ENCODE measurements at places on chromosomes 4 and X. TPM values are rescaled to one million over a fixed set of nuclear protein-coding genes. Genes with fewer than 3 reads are reported as not detected.
A peak's percentile ranks its signal among the peaks of the same experiment; 100 is the strongest.

- no peak for DNase-seq
These were observed 168.4 kb upstream of the NRK start for GRCh38 chrX:105653891-105654290.

- no peak for DNase-seq
These were observed 56.6 kb downstream of the SPRY1 start for GRCh38 chr4:123453061-123453680.

Gene TCP11X2
- not detected for total RNA-seq

Gene TIMM8A
- total RNA-seq = 20.0 TPM

Gene SSX4B
- total RNA-seq = not detected

DNA sequence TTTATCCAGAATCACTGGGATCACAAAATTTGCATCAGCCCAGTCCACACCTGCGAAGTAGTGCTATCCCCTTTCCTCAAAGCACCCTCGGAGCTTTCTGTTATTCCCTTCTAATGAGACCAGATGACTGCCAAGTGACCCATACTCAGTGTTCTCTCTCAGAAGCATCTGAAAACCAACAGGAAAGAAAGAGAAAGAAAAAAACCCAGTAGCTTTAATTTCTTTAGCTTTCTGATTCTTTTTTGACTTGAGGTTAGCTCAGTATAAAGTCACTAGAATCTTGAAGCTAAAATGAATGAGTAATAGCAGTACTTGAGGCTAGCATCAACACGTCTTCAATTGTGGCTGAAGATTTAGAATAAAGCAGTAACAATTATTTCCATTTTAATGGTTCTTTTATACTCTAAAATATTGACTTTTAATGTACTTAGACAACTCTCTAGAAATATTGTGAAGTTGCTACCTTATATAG, 124.4 kb downstream of the ANK2 start:
- DNase-seq = no peak

DNA sequence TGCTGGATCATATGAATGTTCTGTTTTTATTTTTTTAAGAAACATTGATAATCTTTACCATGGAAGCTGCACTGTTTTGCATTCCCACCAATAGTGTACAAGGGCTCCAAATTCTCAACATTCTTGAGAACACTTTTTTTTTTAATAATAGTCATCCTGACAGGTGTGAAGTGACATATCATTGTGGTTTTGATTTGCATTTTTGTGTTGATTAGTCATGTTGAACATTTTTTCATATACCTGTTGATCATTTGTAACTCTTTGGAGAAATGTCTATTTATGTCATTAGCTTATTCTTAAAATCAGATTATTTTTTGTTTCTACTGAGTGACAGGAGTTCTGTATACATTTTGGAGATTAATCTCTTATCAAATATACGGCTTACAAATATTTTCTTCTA, 408.5 kb downstream of the GLUD2 start:
- DNase-seq = no peak

Gene SPANXA2
- total RNA-seq = not detected

DNA sequence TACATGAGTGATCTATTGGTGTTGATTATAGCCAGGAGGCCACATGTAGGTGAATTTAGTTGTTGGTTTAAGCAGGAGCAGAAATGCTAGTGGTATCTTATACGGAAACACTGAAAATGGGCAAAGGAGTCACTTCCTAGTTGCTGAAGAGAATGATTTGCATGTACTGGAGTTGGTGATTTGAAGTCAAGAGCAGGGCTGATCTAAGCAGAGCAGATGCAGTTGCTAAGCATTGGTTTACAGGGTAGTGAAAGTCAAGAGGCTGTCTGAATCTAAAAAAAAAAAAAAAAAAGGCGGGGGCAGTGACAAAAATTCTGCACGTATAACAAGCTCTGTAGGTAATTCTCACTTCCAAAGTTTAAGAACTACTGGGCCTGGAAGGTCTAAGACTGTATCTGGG, 90.4 kb upstream of the HPRT1 start:
- DNase-seq = no peak

DNA sequence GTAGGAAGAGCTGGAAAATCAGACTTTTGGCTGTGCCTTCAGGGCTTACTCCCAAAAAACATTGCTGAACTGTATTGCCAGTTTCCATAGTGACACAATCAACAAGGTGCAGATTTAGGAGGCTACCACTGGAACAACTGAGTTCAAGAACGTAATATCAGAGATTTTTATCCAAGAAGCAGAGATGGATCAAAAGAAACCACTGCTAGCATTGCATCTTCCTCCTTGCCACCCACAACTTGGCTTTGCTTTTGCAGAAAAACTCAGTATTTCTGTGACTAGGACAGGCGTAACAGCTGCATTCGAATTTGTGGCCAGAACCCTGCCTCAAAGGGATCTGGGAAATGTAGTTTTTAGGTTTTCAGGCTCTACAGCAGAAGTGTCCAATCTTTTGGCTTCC, 27.8 kb upstream of the WDFY3 start:
- peak; percentile 10 for DNase-seq

DNA sequence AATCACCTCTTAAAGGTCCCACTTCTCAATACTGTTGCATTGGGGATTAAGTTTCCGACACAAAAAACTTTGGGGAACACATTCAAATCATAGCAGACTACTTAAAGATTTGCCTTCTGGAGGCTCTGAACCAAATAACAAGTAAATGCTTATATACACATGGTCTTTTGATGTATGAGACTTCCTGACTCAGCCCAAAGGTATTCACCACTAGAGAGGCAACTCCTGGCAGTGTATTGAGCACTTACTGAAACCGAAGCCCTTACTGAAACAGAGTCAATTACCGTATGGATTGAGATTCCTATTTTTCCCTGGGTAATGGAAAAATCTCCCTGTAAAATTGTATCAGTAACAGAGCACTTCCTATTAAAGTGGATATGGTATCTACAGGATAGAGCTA, 45.4 kb downstream of the ZCCHC13 start:
- DNase-seq = no peak

DNA sequence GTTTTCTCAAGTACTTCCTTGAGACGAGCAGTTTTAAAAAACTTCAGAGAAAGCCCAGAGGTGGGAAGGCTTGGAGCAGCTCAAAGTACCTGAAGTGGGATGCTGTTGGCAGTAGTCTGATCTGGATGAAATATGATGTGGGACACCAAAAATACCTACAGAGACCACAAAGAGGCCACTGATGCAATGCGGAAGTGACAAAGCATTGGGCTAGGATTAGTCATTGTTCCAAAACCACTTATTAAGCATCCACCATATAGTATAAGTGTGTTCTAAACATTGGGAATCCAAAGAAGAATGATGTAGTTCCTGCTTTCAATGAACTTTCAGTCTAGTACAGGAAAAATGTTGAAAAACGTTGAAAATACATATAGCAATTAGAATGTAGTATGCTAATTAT, 386.1 kb upstream of the CNKSR2 start:
- DNase-seq = no peak

DNA sequence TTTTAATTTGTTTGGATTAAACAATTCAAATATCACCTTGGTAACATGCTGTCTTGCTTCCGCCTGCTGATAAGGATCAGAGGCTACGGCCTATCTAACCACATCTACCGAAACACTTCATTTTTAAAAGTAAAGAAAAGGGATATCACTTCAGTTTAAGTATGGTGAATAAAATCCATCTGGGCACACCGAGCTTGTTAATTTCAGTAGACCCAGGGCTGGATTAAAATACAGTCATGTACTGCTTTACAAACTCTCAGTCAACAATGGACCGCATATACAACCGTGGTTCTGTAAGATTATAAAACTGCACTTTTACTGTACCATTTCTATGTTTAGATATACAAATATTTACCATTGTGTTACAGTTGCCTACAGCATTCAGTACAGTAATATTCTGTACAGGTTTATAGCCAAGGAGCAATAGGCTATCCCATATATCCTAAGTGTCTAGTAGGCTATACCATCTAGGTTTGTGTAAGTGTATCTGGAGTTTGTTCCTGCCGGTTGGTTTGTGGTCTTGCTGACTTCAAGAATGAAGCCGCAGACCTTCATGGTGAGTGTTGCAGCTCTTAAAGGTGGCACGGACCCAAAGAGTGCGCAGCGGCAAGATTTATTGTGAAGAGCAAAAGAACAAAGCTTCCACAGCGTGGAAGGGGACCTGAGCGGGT, 40.0 kb downstream of the SEPTIN11 start:
- no peak for DNase-seq

DNA sequence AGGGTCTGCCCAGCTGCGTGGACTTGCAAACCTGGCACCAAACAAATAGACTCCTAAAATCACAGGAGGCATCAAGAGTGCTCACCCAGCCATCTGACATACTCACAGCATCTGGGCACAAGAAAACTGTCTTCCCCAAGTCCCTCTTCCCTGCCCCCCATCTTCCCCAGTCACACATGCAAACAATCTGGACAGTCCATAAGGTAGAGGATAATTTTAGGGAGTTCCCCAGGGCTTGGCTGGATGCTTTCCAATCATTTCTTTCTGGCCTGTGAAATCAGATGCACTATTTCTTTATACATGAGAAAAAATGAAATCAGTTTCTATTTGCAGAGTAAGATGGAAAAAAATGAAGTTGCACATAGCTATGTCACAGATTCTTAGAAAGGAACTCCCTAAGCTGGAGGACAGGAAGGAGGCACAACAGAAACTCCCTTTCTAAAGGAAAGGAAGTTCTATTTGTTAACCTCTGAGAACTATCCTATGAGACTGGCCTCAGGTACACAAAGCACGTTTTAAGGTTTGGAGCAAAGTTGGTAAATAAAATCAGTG, 342.3 kb downstream of the HNRNPD start:
- no peak for DNase-seq

Gene OPHN1
- total RNA-seq = 6.2 TPM

DNA sequence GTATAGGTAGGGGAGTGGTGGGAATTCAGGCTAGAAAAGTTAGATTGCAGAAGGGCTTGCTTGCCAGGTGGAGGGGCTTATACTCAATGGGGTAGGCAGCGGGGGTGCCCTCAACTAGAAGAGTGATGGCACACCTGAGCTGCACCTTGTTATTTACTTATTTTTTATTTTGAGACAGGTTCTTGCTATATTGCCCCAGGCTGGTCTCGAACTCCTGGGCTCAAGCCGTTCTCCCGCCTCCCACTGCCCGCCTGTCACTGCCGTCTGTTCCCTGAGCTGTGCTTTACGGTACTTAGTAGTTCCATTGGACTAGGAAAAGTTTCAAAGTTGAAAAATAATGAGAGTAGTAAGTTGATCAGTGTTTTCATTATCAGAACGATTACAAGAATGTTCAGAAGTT, 2.0 kb downstream of the ZFX start:
- DNase-seq = no peak

- no peak for DNase-seq
These were observed 516.8 kb upstream of the SPANXN1 start for GRCh38 chrX:144730471-144730870.

Gene TEX13B
- total RNA-seq = not detected

DNA sequence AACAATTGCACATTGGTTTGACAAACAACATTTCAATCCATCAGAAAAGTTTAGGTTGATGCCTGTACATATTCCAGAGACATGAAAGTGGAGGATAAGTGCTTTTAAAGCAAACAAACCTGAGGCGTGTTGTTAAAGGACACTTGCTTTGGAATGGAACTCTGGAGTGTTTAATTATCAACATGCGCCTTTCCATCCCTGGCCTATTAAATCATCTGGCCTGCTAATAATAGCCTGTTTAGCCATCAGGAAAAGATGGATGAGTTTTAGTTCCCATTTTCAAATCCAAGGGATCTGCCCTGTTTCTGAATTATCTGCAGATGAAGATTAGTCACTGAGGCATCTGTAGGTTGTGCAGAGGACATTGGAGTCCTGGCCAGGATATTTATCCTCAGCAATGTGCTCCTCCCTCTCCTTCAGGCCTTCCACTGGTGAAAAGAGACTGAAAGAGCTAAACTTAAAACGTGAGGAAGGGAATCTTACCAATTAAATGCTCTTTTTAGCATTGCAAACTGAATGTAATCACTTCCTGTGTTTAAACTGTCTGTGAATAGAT, 388.9 kb downstream of the PPARGC1A start:
- DNase-seq = no peak

- DNase-seq = no peak
These were observed 163.5 kb downstream of the FAM47A start for GRCh38 chrX:33968611-33969010.

DNA sequence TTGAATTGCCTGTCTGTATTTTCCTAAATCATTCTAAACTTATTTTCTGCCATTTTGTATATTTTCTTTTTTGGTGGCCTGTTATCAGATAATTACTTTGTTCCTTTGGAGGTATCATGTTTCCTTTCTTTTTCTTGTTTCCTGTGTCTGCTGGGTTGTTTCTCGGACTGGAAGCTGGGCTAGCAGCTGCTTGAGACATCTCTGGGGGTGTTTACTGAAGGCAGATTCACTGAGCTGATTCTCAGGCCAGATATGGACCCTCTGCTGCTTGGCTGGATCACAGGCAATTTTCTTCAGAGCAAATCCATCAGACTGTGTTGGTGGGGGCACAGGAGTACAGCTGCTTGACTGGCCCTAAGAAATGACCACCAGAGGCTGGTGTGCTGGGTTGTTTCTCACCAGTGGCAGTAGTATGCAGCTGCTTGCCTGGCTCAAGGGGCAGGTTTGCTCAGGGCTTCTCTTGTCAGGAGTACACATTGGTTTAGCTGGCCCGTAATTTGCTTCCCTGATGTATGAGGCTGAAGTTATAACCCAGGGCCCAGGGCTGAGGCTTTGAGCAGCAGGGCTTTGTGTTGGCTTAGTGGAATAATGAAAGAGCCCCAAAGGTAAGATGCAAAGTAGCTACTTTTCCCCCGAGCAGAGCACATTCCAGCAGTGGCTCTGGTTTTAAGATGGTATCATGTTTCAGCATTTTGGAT, 680.6 kb downstream of the TECRL start:
- no peak for DNase-seq

GRCh38 chr4:137253949-137254348, 278.3 kb downstream of the PCDH18 start:
- no peak for DNase-seq

DNA sequence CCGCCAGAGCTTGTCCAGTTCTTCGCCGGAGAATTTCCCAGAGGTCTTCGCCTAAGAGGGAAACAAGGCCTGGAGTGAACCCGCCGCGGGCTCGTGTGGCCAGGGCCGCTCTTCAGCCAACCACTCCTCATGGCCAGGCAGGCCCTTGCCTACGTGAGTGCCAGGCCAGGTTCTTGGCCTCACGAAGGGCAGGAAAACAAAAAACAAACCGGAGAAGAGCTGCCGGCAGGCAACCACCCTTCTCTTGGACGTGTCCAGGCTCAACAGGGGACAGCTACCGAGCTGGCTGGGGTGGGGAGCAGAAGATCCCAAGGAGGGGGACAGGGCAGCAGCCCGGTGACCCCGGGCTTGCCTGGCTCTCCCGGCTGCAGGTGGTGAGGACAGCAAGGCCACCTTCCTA, 13.3 kb downstream of the LRPAP1 start:
- DNase-seq = no peak
